ENCODE measurements at places on chromosomes 12 and 14.

DNA sequence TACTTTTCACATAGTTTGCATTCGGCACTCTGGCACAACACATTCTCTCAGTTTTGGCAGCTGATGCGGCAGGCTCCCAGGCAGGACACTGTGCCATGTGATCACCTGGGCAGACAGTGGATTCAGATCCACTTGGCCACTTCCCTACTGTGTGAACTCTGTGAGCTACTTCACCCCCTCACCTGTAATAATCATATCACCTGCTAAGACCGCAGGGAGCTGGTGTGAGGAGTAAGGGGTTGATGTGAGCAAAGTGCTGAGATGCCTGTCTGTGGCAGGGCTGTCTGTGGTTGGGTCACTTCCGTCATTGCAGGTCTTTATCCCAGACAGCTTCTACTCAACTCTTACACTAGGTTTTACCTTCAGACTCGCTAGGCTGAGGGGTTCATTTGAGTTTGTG is 50.4 kb upstream of the AMN start:
- peak; percentile 8 for DNase-seq

- no peak for DNase-seq
These were observed 351.1 kb downstream of the BMP4 start for GRCh38 chr14:53605562-53605961.

GRCh38 chr14:23623962-23624361 is 12.2 kb upstream of the DHRS2 start:
- DNase-seq = no peak

DNA sequence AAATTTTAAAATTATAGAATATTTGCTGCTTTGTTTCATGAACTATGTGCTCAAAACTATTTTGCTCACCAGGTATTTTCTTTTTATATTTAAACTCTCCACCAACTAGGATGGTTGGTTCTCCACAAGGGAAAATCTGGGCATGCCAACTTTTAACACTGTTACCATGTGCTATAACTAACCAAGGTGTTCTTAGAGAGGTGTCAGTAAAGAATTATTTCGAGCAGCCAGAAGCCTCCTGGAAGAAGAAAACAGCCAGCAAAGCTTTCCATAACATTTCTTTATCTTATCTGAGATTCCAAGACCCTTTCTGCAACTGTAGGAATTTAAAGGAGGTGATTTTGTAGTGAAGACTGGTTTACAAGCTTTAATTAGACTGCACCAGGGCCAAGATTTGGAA is 97.3 kb downstream of the PRICKLE1 start:
- DNase-seq = no peak

DNA sequence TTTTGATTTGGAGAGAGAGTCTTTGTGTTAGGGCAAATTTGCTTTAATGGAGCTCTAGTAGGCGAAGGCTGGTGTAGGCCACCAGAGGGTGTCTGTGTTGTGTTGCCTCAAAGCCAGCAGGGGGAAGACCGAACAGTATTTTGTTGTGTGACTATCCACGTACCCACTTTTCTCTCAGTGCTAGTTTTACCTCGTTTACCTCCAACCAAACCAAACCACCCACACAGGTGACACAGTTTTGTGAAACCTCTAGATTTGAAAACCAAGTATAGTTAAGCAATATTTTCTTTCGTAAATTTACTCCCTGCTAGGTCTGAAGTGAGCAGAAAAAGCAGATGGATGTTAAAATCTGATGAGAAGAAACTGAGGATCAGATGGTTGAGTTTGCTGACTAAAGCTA is 36.3 kb upstream of the NPFF start:
- peak; percentile 49 for DNase-seq

- DNase-seq = no peak
These were observed 394.0 kb upstream of the SYT1 start for GRCh38 chr12:78470354-78471195.

DNA sequence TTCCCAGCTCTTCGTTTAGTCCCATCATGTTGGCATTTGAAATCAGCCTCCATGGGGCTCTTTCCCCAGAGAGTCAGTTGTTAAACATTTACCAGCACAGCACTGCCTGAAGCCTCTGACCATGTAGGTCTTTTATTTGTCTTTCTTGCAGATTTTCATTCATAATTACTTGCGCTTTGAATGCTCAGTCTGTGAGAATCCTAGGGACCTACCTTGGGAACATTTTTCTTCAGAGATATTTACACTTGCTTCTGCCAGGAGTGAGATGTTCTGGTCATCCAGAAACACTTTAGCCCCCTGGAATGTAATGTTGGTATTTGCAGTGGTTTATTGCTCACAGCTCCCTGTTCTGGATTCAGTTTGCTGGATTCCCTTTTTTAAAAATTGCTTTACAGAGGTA is 41.7 kb downstream of the RPH3A start:
- no peak for DNase-seq

DNA sequence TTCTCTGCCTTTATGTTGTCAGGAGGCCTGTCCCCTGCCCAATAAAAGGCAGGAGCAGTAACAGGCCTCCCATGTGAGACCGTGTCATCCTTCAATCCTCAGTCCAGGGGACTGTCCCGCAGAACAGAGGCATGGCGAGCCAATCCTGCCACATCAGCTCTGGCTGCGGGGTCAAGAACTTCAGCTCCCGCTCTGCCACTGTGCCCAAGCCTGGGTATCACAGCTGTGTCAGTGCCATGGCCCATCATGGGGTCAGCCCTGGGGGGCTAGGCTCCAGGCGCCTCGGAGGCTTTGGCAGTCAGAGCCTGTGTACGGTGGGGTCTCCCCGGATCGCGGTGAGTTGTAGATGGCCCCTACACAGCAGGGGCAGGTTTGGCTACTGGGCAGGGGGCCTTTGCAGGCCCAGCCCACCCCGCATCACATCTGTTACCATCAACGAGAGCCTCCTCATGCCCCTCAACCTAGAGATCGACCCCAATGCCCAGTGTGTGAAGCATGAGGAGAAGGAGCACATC is 19.9 kb upstream of the KRT83 start:
- peak; percentile 34 for DNase-seq

GRCh38 chr12:114412825-114413749 is 7.1 kb upstream of the TBX5 start:
- no peak for DNase-seq

- DNase-seq = no peak
These were observed 260.8 kb upstream of the G2E3 start for GRCh38 chr14:30297876-30298795.

DNA sequence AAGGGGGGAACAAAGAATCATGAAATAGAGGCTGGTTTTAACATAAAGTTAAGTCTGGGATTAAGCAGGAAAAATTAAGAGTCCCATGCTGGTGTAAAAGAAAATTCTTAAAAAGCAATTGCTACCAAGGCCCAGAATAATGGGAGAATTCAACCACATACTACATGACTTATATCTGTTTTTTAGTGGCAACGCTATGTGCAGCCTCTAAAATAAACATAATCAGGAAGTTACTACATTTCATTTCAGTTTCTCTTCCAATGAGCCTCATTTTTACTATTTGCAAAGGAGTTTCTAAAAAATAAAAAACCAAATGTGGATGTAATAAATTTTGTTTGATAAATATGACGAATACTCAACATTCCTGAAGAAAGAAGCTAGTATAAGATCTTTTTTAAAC is 58.1 kb downstream of the CPNE8 start:
- DNase-seq = no peak

DNA sequence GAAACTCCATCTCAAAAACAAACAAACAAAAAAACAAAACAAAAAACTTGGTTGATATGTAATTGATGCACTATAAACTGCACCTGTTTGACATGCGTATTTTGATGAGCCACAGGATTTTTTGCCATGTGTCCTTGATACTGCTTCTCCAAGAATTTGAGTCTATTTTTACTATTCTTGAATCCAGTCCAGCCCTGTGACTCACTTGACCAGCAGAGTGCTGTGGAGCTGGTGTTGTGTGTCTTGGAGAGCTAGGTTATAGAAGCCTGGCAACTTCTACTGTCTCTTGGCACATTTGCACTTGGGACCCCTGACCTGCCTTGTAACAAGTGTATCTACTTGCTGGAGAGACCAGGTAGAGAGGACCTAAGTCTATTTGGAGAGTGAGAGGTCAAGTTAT is 52.0 kb downstream of the KLRG1 start:
- no peak for DNase-seq

DNA sequence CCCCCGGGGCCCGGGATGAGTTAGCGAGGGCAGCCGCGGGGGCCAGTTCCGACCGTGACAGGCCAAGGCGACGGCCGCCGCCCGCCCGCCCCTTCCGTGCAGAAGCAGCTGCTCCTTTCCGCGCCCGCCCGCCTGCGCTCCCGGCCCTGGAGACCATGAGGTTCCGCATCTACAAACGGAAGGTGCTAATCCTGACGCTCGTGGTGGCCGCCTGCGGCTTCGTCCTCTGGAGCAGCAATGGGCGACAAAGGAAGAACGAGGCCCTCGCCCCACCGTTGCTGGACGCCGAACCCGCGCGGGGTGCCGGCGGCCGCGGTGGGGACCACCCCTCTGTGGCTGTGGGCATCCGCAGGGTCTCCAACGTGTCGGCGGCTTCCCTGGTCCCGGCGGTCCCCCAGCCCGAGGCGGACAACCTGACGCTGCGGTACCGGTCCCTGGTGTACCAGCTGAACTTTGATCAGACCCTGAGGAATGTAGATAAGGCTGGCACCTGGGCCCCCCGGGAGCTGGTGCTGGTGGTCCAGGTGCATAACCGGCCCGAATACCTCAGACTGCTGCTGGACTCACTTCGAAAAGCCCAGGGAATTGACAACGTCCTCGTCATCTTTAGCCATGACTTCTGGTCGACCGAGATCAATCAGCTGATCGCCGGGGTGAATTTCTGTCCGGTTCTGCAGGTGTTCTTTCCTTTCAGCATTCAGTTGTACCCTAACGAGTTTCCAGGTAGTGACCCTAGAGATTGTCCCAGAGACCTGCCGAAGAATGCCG is 699 bp downstream of the MGAT2 start:
- no peak for DNase-seq

All from CD8-positive, alpha-beta memory T cell (primary cell).